HT-29 (cell line): ENCODE measurements at places on chromosomes 1 and 21. TPM values are rescaled to one million over a fixed set of nuclear protein-coding genes. Genes with fewer than 3 reads are reported as not detected.

DNA sequence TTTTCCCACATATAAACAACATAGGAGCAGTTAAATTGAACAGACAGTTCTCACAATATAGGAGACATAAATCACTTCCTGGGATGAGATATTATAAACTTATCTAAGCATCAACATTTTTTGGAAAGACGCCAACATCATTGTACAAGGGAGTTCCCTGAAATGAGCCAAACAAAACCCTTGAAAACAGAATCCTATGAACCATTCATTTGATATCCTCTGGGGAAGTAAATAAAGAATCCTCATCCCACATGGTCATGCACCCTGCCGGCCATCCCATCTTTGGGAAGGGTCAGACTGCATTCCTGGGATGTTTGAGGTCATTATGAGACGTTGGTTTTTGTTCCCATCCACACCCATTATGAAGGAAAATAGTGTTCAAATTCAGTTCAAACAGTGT, 111.8 kb upstream of the USP25 start:
- no peak for DNase-seq

DNA sequence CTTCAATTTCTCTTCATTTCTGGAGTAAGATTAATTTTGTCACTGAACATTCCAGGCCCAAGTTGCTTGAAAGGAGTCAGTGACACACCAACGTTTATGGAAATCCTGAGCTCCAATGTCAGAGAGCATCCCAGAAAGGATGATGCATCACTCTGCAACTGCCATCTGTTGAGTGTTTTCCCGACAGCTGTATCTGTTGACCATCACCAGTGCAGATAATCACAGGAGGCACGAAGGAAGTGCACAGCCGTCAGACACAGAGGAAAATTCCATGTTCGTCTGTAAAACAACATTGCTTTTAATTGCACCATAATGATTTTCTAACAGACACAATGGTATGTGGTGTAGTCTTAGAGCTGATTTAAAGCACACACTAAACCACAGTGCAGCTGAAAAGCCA, 376.7 kb upstream of the ADGRL2 start:
- no peak for DNase-seq

ERICH3 gene
- total RNA-seq, result not detected in 2 replicates

DNA sequence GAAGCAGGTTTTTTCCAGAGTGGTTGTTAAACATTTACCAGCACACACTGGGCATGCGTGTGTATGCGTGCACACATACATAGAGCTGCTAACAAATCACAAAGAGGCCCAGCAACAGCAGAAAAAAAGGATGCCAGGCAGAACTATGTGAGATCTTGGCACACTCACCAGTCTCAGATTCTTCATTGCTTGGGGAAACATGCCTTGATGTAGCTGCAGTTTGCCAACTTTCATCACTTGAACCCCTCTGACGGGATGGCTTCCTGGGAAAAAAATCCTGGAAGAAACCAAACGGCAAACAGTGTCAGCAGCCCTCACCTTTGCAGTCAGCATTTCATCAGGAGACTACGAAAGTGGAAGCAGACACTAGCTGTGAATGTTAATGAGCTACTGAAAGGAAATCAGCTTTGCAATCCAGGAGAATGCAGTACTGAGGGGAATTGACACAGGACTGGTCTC, 609.1 kb downstream of the KIF26B start:
- no peak for DNase-seq

GRCh38 chr1:5948681-5949005, 43.6 kb downstream of the NPHP4 start:
- DNase-seq, result no peak
